ENCODE measurements at places on chromosomes 7 and 10.

GRCh38 chr10:14588084-14588937 lies 186.4 kb downstream of the FAM107B start:
- DNase-seq = peak; percentile 48

- DNase-seq = no peak
These were observed 73.3 kb upstream of the GHITM start for GRCh38 chr10:84065804-84066601.

DNA sequence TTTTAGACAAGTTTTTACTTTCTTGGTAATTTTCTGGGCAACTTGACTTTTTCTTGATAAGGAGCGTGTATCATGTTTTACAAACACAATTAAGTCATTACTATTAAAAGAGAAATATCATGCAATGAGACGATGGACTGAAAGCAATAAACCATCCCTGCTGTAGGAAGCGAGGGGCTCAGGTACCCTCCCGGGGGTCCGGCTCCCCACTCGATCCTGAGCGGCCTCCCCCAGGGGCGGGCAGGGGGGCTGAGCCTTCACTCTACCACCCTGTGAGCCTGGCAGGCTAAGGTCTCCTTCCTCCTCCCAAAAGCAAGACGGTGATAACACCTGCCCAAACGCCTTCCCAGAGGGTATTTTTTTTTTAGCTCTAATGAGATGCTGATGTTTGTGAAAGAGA lies 51.8 kb upstream of the ADGRA1 start:
- DNase-seq = no peak

- DNase-seq = no peak
These were observed 33.9 kb downstream of the STARD3NL start for GRCh38 chr7:38211940-38212339.

DNA sequence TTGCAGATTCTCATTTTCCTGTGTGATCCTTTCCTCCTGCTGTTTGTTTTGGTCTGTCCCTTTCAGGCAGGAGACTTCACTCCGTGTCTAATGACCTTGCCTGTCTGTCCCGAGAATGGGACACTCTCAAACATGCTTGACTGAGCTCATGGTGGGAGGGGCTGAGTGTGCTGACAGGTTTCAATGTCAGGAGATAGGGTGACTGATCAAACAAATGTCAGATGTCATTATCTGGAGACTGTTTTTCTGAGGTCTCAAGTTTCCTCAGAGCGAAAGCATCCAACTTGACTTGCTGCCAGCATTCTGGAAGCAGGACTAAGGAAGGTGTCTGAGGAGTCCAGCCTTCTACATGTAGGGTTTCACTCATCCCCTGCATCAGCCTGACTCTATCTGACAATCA lies 228.8 kb upstream of the KIAA1217 start:
- no peak for DNase-seq

DNA sequence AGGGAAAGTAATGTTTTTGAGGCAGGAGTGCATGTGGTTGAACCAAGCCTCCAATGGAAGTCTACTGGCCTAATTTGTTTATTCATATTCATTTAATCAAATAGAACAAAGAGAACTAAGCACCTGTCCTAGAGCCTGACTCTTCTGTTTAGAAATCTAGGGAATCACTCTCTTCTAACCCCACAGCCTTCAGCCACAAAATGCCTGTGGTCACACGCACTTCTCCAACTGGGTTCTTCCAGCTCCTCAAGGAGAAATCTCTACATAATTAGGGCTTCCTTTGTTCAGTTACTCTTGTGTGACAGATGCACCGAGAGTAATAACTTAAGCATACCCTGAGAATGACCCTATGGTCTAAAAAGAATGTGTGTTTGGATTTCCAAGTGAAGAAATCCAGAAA lies 133.7 kb upstream of the NAMPT start:
- no peak for DNase-seq

DNA sequence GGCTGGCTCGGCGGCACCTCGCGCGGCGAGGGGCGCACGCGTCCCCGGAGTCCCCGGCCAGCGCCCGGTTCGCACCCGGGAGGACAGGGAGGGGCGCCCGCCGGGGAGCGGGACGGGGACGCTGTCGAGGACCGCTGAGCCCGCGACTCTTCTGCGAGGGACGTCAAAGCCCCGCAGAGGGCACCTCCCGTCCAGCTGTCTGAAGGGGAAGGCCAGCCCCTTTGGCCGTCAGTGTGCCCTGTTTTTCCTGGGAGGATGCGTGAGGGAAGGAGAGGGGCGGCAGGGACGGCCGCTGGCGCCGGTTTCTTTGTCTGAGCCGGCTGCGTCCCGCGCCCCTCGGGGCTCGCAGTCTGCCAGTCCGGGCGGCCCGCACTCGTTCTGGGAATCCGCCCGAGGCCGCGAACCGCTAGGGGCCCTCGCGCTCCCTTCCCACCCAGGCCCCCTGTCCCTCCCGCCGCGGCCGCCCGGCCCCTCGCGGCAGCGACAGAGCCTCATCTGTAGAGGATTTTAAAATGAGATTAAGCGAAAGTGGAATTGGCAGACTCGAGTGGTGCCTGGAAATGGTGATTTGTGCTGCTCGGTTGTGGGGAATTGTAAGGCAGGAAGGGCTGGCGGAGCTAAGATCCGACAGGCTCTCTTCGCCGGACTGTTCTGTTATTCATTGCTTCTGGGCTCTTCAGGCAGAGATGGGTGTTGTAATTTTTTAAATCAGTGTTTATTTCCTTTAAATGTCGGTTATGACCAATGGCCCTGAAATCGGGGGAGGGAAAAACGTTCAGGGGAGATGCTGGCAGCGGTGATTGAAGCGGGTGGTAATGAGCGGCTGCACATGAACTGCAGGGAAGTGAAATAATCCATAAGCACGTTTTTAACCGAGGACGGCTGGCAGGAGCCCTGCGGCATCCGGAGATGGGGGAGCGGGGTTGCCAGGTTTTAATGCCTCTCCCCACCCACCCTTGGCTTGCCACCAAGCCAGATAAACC lies 618 bp upstream of the RELN start:
- no peak for DNase-seq

- DNase-seq = no peak
These were observed 75.4 kb downstream of the CDK1 start for GRCh38 chr10:60853637-60854036.

GRCh38 chr7:106225856-106226255 lies 58.9 kb downstream of the NAMPT start:
- DNase-seq = no peak

GRCh38 chr7:31311552-31311951 lies 29.0 kb downstream of the NEUROD6 start:
- no peak for DNase-seq

GRCh38 chr7:78345293-78345911 lies 546.8 kb downstream of the PHTF2 start:
- DNase-seq = no peak
